ENCODE measurements at places on chromosomes 6 and 20.

DNA sequence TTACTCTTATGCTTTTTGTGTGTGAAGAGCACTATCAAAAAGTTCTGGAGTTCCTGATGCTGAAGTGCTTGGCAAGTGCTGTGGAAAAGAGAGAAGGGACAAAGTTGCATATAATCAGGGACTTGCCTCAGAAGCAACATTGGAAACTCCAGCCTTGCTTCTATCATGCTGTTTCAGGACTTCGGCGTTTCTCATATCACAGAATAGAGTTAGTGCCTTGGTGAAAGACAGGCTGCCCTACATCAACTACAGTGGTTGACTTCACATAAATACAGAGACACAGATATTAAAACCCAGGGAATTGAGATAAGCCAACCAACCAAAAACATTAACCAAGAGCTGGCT lies 36.2 kb upstream of the CDKAL1 start:
- DNase-seq = no peak

- no peak for DNase-seq
Observed at GRCh38 chr20:34970193-34970840, 14.6 kb downstream of the MYH7B start.

DNA sequence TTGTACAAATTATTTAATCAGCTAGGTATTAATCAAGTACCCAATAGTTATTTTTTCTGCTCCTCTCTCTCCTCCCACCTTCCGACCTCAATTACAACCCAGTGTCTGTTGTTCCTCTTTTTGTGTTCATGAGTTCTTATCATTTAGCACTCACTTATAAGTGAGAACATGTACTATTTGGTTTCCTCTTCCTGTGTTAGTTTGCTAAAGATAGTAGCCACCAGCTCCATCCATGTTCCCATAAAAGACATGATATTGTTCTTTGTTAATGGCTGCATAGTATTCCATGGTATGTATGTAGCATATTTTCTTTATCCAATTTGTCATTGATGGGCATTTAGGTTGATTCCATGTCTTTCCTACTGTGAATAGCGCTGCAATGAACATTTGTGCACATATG lies 652.8 kb upstream of the CITED2 start:
- DNase-seq = no peak

DNA sequence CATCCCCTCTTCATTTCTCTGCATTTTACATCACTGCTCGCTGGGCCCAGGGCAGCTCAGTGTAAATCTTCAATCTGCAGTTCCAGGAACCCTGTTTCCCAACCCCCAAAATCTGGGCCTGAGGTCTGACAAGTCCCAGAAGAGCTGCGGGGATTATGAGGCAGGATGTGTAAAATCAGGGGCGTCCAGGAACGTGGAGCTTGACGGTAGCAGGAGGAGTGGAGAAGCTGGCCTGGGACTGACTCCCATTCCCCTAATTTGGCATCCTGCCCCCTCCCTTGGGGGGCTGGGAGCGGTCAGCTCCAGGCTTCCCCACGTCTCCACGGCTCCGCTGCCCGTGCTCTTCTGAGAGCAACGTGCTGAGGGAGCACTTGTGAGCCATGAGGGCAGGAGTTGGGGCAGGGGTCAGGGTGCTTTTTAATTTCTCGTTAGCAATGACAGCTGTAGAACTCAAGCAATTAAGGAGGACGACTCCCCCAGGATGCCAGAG lies 23.4 kb upstream of the VEGFA start:
- no peak for DNase-seq

GRCh38 chr6:89986650-89987074 lies 92.4 kb downstream of the GJA10 start:
- no peak for DNase-seq

DNA sequence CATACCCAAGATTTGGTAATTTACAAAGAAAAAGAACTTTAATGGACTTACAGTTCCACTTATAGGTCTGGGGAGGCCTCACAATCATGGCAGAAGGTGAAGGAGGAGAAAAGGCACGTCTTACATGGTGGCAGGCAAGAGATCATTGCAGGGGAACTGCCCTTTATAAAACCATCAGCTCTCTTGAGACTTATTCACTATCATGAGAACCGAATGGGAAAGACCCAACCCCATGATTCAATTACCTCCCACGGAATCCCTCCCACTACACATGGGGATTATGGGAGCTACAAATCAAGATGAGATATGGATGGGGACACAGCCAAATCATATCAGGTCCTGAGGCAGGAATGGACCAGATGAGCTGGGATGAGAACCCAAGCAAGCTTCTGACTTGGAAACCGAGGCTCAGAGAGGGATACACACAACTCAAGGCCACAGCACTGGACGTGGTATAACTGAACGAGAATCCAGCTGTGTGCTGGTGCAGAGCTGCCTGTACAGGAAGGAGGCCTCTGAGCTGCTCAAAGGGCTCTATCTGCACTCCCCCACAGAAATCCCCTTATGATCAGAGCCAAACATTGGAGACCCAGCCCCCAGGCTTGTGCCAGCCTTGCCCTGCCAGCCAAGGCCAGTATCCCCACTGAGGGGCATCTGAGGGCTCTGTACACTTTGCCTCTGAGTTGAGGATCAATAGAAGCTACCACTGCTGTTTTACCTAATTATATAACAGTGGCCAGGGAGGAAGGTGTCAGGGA lies 137.8 kb downstream of the CEBPB start:
- no peak for DNase-seq

- DNase-seq = no peak
Observed at GRCh38 chr20:2760952-2761305, 39.5 kb downstream of the CPXM1 start.

All from HL-60 (cell line).